NCI-H69 (cell line): ENCODE measurements at places on chromosomes 13 and 19.

DNA sequence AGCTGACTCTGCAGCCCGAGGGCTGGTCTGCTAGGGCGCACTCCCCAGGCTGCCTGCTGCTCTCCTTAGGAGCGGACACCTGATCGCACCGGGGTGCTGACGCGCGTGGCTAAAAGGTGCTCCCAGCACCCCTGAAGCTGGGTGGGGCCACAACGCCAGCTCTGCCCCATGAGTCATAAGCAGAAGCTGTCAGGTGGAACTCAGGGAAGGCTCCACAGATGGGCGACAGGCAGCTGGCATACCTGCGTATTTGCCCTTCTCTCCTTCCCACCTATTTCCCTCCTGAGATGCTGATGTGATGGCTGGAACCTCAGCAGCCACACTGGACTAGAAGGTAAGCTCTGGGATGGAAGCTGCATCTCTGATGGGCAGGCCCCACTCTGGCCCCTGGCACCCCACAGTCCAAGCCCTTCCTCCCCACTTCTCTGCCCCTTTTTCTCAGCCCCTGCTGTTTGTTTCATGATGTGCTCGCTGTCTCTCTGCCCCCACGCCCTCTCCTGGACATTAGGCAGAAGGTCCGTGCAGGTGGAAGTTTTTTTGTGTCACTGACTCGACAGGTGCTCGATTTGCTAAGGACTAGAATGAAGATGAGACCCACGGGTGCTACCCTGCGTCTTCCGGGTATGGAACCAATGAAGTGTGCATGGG, 30.3 kb upstream of the CACTIN start:
- DNase-seq: peak; percentile 27

DNA sequence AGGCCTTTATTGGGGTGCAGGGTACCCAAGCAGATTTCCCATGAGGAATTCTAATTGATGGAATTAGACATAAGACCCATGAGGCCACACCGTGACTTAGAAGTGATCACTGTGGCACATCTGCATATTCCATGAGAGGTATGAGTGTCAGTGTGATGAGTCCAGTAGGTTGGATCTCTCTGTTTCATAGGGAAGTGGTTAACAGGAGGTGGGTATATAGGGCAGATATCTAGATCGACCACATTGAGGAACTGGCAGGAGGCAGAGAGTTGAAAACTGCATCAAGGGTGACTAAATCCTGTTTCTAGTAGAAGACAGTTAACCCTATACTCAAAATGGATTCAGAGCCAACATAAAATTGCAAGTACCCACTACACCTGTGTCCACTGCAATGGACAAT, 68.6 kb upstream of the MIR17HG start:
- DNase-seq: no peak

- DNase-seq: no peak
Measured at GRCh38 chr13:85663856-85664255, 135.4 kb downstream of the SLITRK6 start.

- DNase-seq: no peak
Measured at GRCh38 chr13:24107955-24108614, 52.4 kb upstream of the SPATA13 start.

- no peak for DNase-seq
Measured at GRCh38 chr13:32208860-32209259, 106.3 kb downstream of the ZAR1L start.

DNA sequence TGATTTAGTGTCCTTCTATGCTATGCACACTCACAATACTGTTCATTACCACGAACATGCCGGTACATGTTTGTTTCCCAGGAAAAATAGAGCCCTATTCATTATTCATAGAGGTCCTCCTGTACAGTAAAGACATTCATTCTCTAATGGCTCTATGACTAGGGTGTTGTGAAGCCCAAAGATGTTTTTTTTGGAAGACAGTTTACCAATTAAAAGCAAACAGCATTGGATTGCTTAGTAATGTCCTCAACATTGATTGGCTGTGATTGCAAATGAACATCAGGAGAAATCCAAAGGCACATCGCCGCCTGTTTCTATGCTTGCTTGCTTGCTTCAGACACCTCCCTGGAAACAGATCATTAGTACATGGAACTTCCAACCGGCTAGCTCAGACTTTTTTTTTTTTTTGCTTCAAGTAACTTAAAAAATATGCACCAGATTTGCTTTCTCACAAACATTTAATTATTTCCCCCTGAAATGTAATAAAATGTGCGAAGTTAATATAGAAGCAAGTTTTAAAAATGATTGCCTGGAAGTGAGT, 8.8 kb upstream of the GPC6 start:
- DNase-seq: peak; percentile 79

GRCh38 chr19:30784850-30785457, 412.8 kb downstream of the ZNF536 start:
- DNase-seq: peak; percentile 9

DNA sequence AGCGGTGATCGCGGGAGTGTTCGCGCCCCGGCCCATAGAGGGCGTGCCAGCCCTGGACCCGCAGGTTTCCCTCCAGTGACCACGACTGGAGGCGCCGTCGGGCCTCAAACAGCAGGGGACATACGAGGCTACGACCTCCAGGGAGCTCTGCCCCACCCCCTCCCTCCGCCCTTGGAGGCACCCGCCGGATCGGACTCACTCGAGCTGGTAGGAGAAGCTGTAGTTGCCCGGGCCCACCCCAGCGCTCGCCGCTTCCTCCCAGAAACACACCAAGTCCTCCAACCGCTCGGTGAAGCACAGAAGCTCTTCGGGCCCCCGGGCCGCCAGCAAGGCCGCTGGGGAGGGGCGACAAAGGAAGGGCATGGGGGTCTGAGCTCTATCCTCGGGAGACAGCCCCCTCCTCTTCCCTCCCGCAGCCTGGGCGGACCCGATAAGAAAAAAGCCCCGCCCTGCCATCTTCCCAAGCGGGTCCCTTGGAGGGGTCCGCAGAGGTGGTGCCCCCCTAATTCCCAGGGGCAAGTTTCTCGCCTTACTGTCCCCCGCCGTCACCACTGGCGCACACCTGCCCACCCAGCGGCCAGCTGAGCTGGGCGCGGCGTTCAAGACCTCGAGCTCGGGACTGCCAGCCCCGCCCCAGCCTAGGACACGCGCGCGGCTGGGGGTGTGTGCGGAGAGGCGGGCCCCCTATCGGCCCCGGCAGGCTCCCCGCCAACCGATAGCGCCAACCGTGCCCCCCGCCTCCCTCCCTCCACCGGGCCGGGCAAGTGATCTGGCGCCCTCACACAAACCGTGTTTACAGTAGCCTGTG, 1.0 kb downstream of the EPOR start:
- DNase-seq: peak; percentile 58
